ENCODE measurements at places on chromosomes 13 and 19.

GRCh38 chr19:55546011-55546410 is 668 bp upstream of the SBK3 start:
- no peak for DNase-seq

GRCh38 chr19:47232422-47233211 is 1.6 kb upstream of the BBC3 start:
- peak; percentile 72 for DNase-seq

DNA sequence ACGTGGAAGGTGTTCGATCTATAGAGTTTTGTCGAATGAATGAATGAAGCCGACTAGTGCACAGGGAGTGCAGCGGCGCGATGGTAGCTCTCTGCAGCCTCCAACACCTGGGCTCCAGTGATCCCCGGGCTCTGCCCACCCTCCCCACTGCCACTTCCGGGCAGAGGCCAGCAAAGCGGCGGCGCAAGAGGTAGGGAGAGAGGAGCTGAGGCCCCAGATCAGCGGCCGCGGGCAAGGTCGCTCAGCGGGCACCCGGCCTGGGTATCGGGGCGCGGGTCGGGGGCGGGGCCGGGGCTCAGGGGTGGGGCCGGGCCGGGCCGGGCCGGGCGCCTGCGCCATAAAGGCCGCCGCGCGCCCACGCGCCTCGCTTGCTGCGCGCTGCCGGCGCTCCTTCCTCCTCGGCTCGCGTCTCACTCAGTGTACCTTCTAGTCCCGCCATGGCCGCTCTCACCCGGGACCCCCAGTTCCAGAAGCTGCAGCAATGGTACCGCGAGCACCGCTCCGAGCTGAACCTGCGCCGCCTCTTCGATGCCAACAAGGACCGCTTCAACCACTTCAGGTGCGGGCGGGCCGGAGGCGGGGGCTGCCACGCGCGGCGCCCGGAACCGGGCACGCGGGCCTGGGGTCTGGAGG is at the start of gene GPI:
TSS of gene GPI (plus strand) at position 367 of the 633 bp plus-strand sequence. CDS start at position 438, 71 bp downstream.
- peak; percentile 39 for DNase-seq

GRCh38 chr13:41212881-41213280 is 18.5 kb upstream of the KBTBD7 start:
- no peak for DNase-seq

DNA sequence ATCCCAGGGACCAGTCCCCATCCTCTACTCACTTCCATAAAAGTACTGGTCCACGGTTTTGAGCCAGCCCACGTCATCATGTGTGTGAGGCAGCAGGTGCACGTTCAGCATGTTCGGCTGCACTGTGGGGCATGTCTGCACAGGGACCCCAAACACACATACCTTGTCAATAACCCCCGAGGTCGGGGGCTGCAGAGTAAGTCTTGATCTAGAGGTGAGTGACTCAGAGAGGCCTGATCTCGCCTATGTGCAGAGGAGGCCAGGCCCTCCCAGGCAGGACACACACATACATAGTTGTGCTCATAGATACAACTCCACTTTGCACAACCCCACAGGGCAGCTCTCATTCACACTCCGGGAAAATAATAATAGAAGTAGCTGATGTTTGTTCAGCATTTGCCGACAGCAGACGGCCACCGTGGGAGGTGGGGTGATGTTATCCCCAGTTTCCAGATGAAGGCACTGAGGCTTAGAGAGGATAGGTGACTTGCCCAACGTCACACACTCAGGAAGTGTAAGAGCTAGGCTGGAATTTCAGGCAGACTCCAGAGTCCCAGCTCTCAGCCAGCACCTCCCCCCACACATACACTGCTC is 774 bp downstream of the MAN2B1 start:
- DNase-seq: no peak

GRCh38 chr19:46378268-46378667 is 31.4 kb downstream of the PPP5C start:
- DNase-seq: peak; percentile 62

DNA sequence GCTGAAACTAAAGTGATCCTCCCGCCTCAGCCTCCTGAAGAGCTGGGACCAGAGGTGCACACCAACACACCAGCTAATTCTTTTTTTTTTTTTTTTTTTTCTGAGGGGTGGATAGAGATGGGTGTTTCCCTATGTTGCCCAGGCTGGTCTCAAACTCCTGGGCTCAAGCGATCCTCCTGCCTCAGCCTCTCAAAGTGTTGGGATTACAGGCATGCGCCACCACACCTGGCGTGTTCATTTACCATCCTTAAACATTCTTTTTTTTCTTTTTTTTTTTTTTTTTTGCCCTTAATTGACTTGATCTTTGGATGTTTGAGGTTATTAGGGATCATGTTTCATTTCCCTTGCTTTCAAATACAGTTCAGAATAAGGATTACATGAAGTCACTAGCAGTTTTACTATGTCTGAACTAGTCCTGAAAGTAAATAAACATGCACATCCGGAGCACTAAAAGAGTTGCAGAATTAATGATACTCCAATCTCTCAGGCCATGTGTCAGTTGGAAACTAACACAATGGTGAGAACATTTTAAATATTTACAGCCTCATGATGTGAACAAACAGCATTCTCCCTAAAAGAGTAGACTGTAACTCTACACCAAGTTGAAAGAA is 10.2 kb downstream of the UTP14C start:
- DNase-seq: peak; percentile 46

DNA sequence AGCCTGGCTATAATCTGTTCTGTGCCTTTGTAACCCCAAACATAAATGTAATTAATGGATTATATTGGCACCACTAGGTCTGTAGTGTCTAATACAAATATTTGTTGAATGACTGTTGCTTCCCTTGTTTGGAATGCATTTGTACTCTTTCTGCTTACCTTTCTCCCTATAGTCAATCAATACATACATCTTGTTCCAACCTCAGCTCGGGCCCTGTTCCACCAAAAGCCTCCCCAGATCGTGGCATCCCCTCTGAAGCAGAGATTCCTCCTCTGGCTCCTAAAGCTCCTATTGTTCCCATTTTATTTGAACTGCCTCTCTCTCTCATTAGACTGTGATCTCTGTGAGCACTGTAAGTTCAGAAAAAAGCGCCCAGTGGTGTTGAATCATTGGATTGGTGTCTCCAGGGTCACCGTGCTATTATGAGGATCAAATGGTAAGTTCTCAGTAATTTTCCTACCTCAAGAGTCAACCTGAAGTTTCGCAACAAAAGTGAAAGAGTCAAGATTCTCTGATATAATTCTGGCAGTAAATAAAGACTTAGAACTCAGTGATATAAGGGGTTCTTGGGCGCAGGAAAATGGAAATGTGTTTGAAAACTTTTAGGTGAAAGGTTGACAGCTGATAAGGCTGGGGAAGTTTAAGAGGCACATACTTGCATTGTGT is 151.5 kb downstream of the KLF5 start:
- no peak for DNase-seq

DNA sequence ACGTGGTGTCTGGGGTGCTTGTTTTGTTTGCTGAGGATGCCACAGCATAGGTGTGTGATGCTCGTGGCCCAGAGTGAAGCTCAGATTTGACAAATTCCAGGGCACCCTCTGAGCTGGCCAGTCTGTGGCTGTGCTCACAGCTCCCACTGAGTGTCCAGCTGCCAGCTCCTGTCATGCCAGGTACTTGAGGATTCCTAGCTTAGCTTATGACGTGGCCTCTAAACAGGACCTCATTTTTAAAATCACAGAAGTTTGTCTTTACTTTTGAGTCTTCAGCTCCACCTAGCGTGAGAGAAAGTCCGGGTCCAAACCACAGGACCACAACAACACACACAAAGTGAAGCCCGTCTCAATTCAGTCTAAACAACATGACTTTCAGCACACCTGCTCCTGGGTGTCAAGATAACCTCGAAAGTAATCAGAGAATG is 117.3 kb downstream of the RAB20 start:
- peak; percentile 48 for DNase-seq

DNA sequence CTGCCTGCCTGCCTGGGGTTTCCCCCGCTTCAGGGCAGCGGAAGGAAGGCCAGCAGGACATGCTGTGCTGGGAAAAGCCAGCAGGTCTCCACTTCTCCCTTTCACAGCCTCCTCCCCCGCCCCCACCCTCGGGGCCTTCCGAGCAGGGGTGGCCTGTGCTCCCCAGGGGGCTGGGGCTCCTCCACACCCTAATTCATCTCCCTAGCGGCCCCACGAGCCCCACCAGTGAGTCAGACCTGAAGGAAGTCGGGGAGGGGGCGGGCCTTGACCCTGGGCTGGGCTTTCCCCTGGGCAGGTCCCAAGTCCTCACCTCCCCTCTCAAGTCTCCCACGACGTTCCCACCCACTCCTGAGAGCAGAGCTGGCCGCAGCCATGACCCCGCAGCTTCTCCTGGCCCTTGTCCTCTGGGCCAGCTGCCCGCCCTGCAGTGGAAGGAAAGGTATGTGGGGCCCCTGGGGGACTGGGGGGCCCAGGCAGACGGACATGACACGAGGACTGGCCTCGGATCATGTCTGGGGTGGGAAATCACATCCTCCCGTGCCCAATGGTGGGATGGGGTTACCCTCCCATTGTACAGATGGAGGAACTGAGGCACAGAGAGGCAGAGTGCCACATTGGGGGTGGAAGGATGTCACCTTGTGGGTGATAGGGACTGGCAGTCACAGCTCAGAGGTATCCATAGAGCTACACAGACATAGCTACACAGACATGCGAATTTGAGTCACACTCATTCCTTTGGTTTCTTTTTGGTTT is at the start of gene EBI3:
TSS of gene EBI3 (plus strand) at position 345 of the 753 bp plus-strand sequence. CDS start at position 373, 28 bp downstream.
- DNase-seq: peak; percentile 42

- no peak for DNase-seq
Observed at GRCh38 chr13:101673360-101674105, 221.1 kb downstream of the ITGBL1 start.
